Heart right ventricle (tissue), 16 donors: ENCODE measurements at places on chromosomes 16 and 17. TPM values are rescaled to one million over a fixed set of nuclear protein-coding genes. Genes with fewer than 3 reads are reported as not detected.

GRCh38 chr17:48333034-48333530 lies 96.9 kb downstream of the SKAP1 start:
- no peak for DNase-seq

- no peak for DNase-seq
Observed at GRCh38 chr16:53583401-53583800, 80.4 kb upstream of the AKTIP start.

EMP2 gene
- total RNA-seq, result 95.2 TPM

DNA sequence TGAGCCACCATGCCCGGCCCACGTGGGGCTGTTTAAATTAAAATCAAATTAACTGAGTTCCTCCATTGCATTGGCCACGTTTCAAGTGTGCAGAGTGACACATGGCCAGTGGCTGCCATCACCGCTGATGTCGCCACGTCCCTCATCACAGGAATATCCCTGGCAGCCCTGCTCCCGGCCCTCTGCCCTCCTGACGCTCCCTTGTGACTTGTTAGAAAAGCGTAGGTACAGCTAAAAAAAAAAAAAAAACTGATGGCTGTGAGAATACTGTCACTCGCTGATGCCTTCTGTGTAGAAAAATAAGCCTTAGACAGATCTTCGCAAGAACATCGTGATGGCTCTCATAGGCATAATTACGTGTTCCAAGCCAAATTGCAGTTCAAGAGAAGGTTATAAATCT lies 21.7 kb downstream of the CARHSP1 start:
- no peak for DNase-seq

- peak; percentile 91 for DNase-seq
Observed at GRCh38 chr17:17900615-17901520, 64.1 kb upstream of the SREBF1 start.

- DNase-seq, result no peak
Observed at GRCh38 chr17:18177722-18178121, 5.9 kb upstream of the ALKBH5 start.

DNA sequence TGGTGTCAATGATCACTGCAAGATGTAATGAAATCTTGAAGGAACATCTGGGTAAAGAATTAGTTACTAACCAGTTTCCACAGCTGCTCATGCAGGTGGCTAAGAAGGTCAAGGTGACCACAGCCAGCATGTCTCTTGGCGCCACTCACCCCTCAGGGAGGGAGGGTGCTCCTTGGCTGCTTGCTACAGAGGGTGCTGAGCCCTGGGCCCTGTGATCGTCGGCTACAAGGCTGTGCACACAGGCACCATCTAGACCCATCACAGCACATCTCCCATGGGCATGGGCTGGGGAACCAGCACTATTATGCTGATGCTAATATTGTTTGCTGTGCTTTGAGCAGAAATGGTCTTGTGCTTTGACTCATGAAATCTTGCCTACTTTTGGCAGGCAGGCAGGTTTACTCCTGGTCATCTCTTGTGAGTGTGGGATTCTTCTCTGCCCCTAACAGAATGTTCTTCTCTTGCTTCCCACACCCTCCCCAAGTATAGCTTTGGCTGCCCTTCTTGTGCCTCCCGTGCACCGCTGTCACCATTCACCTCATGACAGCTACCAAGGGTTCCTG lies 36.4 kb downstream of the TXNDC11 start:
- peak; percentile 32 for DNase-seq

DNA sequence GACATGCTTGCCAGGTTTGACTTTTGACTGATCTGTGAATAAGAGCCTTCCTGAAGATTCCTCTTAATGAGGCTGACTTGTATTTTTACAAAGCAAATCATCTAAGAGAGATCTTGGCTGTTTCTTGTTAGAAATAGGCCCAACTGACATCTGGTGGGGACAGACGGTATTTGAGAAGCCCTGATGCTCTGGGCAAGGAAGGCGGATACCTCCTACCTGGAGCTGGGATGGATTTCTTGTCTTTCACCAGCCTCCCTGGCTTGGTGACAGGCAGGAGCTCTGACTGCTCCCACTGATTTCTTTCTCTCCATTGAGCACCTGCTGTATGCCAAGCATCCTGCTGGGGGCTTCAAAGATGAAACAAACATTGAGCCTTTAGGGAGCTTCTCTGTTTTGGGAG lies 40.4 kb downstream of the AKAP1 start:
- no peak for DNase-seq

DNA sequence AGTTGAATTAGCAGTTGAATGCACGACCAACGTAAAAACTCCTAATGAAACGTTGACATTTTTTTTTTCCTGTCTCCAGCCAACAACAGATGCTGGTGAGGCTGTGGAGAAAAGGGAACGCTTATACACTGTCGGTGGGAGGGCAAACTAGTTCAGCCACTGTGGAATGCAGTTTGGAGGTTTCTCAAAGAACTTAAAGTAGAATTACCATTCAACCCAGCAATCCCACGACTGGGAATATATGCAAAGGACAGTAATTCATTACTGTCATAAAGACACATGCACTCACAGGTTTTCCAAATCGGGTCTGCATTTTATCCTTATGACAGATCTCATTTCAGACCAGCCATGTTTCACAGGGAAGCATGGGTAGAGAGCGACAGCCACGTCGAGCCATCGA lies 3.5 kb upstream of the WFDC1 start:
- no peak for DNase-seq

TPPP3 gene
- total RNA-seq, result 9.8 TPM

GRCh38 chr17:56737421-56738161 lies 96.1 kb downstream of the C17orf67 start:
- DNase-seq, result no peak

- DNase-seq, result no peak
Observed at GRCh38 chr16:2770057-2770951, 6.8 kb downstream of the ELOB start.

DNA sequence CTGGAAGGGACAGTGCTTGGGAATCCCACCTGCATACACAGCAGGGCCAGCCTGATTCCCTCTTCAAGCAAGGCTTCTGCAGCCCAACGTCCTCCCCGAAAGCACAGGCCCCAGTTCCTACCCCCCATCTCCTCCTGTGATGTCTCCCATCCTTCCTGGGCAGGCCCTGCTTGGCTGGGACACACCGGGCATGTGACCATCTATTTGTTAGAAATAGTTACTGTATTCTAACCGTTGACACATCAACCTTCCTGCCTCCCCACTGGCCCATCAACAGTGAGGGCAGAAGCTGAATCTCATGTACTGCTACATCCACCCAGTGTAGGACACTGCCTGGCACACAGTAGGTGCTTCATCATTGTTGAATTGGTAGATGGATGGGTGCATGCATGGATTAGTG lies 10.7 kb downstream of the PRR29 start:
- no peak for DNase-seq

DNA sequence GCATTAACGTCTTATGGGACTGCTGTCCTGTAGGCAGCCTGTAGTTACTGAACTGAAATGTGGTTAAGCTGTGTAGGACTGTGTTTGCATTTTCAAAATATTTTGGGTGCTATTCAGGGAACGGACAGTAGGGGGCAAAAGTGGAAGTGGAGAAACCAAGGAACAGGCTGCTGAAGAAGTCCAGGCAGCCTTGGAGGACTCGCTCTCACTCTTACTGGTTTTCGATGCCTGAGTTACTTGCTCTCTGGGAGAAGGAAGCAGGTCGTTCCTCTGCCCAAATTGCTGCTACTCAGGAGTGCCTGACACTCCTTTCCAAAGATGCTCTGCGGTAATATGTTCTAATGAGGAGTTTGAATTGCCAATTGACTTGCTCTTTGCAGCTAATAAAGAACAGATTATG lies 64.5 kb upstream of the RBFOX1 start:
- DNase-seq, result no peak

GRCh38 chr16:10959161-10959560 lies 14.8 kb downstream of the CLEC16A start:
- DNase-seq, result no peak

- no peak for DNase-seq
Observed at GRCh38 chr16:81066681-81067080, 10.4 kb downstream of the C16orf46 start.
